ENCODE measurements at places on chromosomes 5 and 9.

GRCh38 chr5:74587300-74587699 is 53.2 kb downstream of the ENC1 start:
- DNase-seq: no peak

- no peak for DNase-seq
Measured at GRCh38 chr9:75431375-75431774, 343.1 kb downstream of the OSTF1 start.

- DNase-seq: no peak
Measured at GRCh38 chr9:129745200-129745599, 7.6 kb downstream of the PTGES start.

- no peak for DNase-seq
Measured at GRCh38 chr5:161566081-161566480, 19.6 kb upstream of the GABRB2 start.

DNA sequence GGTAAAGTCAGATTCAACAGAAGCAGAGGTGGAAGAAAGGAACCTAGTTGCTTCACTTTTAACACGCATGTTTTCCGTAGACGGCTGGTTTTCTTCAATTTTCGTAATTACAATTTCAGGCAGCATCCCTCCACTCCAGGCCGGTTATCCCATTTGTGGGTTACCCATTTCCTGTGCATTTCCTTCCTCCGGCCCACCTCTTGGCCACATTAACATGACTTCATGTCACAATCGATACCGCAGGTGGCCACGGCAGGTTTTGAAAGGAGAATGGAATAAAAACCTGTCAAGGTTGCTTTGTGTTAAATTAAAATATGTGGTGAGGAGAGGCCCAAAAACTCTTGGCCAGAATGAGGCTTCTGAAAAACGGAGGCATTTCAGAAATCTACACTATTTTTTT is 130.2 kb downstream of the PCSK5 start:
- DNase-seq: no peak
